ENCODE measurements at places on chromosomes 16 and 17. TPM values are rescaled to one million over a fixed set of nuclear protein-coding genes. Genes with fewer than 3 reads are reported as not detected.

Gene GPRC5B
- 24.1 TPM for polyA plus RNA-seq

Gene KRT40
- polyA plus RNA-seq, result not detected

Gene ST6GALNAC2
- polyA plus RNA-seq, result 1.5 TPM

Gene KRT24
- polyA plus RNA-seq, result not detected

Gene CEP95
- 11.7 TPM for polyA plus RNA-seq

Gene ARL6IP1
- polyA plus RNA-seq, result 32.7 TPM

Gene OSBPL7
- 3.1 TPM for polyA plus RNA-seq

Gene CAPN15
- polyA plus RNA-seq, result 39.5 TPM

Gene KRT33B
- not detected for polyA plus RNA-seq

Gene PLD6
- 6.9 TPM for polyA plus RNA-seq

GRCh38 chr17:40061609-40062038 is 1.1 kb upstream of the THRA start:
- DNase-seq, result no peak

GRCh38 chr16:80518436-80518835 is 22.4 kb upstream of the DYNLRB2 start:
- no peak for DNase-seq

DNA sequence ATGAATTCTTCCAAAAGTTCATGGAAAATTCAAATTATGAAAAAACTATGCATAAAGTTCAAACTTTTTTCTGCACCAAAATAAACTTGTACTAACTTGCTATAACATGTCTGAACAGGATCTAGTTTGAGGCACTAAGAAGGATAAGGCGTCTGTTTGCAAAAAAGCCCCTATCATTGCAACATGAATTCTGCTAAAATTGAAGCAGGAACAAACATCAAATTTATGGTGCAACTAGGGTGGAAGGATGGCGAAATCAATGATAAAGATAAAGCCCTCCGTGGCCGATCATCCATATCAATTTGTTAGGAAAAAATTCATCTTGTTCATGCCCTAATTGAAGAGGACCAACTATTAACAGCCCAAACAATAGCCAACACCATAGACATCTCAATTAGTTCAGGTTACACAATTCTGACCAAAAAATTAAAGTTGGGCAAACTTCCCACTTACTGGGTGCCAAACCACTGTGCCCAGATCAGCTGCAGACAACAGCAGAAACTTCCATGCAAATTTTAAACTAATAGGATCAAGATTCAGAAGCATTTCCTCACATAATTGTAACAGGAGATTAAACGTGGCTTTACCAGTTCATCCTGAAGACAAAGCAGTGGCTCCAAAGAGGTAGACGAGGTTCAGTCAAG is 12.9 kb downstream of the IL21R start:
- DNase-seq, result no peak

- DNase-seq, result no peak
Measured at GRCh38 chr17:69344939-69345338, 18.0 kb upstream of the ABCA5 start.

DNA sequence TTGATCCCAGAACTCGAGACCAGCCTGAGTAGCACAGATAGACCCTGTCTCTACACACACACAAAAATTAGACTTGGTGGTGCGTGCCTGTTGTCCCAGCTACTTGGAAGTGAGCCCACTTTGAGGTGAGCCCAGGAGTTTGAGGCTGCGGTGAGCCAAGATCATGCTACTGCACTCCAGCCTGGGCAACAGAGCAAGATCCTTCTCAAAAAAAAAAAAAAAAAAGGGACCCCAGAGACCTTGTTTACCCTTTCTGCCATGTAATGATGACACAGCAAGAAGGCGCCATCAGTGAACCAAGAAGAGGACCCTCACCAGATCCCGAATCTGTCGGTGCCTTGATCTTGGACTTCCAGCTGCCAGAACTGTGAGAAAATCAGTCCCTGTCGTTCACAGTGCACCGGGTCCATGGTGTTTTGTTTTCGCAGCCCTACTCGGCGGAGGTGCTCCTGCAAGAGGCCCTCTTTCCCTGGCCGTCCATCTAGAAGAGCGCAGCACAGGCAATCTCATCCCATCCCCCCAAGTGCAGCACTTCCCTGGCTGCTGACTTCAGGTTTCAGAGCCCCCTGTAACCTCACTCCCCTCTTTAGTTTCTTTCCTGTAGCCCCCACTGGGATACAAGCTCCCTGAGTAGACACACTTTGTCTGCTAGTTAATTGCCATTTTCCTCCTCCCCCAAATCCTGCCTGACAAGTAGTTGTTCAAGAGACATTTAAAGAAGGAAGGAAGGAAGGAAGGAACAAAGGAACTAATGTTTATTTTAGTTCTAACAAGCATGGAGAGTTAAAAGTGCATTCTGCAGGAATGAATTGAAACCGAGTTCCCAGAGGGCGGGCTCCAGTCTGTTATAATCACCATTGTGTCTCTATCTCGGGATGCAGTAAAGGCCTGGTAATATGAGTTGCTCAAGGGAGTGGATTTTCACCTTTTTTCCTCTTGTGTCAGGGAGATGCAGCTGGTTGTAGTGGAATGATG is 115.3 kb downstream of the SNX29 start:
- no peak for DNase-seq

DNA sequence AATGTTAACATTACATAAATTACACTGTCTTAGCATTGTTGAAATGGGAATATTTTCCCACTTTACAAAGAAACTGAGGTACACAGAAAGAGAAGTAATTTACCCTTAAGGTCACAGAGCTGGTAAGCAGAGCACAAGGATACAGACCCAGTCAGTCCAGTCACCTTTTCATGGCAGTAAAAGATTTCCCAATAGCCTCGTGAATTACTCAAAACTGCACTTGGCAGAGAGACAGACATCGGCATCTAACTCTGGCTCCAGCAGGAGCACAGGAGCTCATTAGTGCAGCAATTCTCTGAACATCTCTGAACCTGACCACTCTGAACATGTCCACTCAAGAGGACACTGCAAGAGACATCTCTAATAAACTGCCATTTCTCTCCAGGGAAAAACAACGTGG is 3.1 kb downstream of the TEX2 start:
- no peak for DNase-seq

- no peak for DNase-seq
Measured at GRCh38 chr17:30341703-30342249, 7.9 kb upstream of the TMIGD1 start.

GRCh38 chr17:82978765-82979349 is 100.6 kb upstream of the METRNL start:
- no peak for DNase-seq

- DNase-seq, result no peak
Measured at GRCh38 chr17:17433000-17433703, 43.6 kb upstream of the MED9 start.

GRCh38 chr17:51741458-51741857 is 417.1 kb downstream of the CA10 start:
- DNase-seq, result no peak

GRCh38 chr16:22933173-22933572 is 119.2 kb downstream of the HS3ST2 start:
- peak; percentile 24 for DNase-seq

- no peak for DNase-seq
Measured at GRCh38 chr16:72312828-72313227, 140.9 kb upstream of the PMFBP1 start.

DNA sequence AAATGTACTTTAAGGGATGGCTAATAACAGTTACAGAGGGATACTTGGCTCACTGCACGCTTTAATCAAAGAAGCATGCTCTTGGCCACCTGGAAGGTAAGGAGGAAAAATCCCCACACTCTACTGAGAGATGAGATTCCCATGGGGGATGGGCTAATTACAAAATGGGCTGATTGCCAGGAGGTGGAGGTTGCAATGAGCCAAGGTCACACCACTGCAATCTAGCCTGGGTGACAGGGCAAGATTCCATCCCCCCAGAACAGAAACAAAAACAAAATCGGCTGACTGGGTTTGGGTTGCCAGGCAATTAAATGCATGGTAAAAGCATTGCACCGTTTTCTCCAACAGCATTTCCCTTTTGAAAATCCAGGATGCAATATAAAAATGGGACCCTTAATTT is 18.0 kb downstream of the N4BP1 start:
- DNase-seq, result peak; percentile 29

DNA sequence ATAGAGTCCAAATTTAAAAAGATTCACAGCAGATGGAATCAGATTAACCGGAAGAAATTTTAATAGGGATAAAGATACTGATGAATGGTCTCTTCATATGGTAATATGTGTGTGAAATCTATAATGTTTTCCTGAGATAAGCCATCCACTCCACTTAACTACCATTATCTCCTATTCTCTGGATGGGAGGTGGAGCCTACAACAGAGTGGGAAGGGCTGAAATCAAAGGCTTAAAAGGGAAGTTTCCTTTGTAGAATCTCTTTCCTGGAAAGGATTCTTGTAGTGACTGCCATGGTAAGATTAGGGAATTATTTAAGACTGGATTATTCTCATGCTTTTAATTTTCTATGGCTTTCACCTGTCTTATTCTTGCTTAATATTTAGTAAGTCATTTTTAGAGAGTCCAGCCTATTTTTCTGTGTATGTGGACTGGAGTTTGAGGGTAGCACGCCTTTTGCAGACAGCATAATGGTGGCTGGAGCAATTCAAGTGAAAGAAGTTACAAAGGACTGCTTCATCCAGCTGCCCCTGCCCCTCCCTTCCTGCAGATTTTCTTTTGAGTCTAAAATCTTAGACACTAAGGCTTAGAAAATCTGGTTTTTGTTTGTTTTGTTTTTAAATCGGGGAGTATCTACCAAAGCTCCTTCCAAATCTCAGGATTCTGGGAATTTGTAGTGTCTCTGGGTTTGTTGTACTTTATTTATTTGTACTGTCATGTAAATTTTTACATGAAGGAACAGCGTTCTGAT is 26.5 kb downstream of the KAT7 start:
- no peak for DNase-seq

DNA sequence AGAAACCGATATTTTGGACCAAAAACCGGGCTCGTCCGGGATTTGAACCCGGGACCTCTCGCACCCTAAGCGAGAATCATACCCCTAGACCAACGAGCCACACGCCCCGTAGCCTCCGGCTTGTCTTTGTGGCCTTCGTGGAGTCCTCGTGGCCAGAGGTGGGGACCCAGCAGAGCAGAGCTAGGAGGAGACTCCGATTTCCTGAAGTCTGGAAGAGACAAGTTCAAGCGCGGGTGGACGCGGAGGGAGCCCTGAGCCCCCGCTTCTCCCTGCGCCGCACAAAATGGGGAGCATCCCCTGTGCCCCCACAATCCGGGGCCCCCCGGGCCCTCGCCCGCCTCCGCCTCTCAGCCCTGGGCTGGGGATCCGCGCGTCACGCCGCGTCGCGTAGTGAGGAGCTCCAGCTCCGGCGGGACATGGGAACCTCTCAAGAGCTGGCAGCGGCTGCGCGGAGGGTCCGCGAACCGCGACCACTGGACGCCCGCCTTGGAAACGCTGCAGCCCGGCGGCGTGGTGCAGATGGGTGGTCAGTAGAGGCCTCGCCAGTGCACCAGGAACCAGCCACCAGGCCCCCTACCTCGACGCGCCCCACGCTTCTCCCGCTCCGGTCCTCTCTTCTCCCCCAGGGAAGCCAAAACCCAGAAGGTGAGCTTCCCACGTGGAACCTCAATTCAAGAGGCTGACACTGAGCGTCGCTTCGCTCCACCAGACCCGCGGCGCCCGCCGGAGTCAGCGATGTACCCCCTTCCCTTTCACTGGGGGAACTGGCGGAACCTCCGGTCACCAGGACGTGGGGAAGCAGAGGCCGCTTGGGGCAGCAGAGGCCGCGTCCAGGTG is 5.2 kb upstream of the OR1F1 start:
- no peak for DNase-seq

DNA sequence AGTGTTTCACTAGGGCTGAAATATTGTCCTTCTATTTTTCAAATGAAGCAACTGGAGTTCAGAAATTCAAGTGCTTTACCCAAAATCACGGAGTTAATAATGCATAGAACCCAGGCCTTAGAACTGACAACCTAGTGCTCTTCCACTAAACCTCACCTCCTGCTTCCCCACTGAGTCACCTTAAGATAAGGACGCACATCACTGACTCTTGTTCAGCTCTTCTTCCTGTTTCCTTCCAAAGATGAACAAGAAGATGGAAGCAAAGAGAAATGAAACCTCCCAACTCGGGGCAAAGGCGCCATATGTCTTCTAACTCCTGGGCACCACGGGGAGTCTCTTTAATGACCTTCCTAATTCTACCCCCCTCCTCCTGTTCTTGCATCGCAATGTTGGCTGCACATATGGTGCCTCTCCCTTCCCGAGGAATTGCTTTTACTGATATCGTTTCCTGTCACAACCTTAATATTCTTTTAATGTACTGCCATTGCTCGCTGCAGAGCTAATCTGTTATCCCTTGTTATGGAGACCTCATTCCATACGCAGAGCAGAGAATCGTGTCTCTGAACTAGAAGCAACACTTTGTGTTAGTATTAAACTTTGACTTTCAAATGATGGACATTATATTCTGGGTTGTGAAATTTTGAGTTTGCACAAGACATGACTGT is 591.4 kb downstream of the TMEM114 start:
- no peak for DNase-seq

DNA sequence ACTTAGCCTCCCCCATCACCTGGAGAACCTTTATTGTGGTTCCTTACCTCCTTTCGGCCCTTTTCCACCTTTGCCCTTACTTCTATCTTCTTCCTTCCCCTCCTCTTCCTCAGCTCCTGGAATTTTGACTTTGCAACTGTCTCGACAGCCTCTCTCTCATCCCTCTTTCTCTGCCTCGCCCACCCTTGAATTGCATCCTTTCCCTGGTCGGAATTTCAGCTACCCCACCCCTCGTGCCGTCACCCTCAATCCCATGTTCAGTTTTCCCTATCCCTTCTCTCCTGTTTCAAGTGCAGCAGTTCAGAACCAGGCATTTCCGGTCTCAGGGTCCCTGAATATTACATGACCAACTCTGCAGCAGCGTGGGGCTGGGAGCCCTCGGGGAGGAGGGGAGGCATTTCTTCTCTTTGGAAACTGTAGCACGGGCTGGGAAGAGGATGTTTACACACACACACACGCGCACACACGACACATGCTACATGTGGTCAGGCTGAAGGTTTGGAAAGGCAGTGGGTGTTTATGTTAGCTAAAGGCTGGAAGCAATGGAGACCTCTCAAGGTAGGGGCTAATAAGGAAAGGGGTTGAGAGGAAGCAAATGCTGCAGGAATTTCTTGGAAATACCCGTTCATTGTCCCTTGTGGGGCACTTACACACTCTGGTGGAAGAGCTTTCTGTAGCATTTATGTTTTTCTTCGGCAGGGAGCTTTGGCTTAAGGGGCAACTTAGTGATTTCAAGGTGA is 971 bp downstream of the MINK1 start:
- DNase-seq, result no peak

GRCh38 chr16:68367030-68367429 is 56.2 kb downstream of the PRMT7 start:
- no peak for DNase-seq

GRCh38 chr16:70710422-70711210 is 24.8 kb upstream of the MTSS2 start:
- DNase-seq, result no peak
